ENCODE measurements at places on chromosomes 16 and 17. TPM values are rescaled to one million over a fixed set of nuclear protein-coding genes. Genes with fewer than 3 reads are reported as not detected.

The FBXO39 gene
- total RNA-seq: not detected

The TNFRSF13B gene
- not detected for total RNA-seq

The MPP2 gene
- 62.9 TPM for total RNA-seq

The TMEM170A gene
- 31.4 TPM for total RNA-seq

The ERN1 gene
- total RNA-seq: 9.3 TPM

The C16orf46 gene
- total RNA-seq: 7.6 TPM

The PABPN1L gene
- total RNA-seq: not detected

The USH1G gene
- not detected for total RNA-seq

The HP gene
- 5.7 TPM for total RNA-seq

The CHST6 gene
- total RNA-seq: 20.4 TPM

The C16orf74 gene
- total RNA-seq: 2.4 TPM

The NOXO1 gene
- 2.6 TPM for total RNA-seq

The MATCAP1 gene
- total RNA-seq: 59.9 TPM

The ZP2 gene
- not detected for total RNA-seq

The SLC5A11 gene
- 12.1 TPM for total RNA-seq

The NAE1 gene
- total RNA-seq: 70.2 TPM

The CHST4 gene
- not detected for total RNA-seq

All from dorsolateral prefrontal cortex (tissue), 122 donors.